ENCODE measurements at places on chromosomes 13 and 19.

DNA sequence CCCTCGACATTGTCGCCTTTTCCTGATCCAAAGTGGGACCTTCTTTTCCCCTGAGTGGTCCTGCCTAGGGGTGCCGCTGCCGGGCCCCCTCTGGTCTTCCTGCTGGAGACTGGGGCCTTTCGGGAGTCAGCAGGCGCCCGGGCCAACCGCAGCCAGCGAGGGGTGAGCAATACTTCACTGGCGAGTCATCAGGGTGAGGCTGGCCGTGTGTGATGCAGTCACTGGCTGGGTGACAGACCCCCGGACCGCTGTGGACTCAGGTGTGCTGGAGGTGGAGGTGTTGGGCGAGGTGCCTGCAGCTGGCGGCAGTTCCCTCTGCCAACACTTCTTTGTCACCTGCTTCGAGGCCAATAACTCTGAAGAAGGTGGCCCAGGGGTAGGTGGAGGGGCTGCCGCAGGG lies 1.5 kb upstream of the CGB5 start:
- peak; percentile 71 for DNase-seq

DNA sequence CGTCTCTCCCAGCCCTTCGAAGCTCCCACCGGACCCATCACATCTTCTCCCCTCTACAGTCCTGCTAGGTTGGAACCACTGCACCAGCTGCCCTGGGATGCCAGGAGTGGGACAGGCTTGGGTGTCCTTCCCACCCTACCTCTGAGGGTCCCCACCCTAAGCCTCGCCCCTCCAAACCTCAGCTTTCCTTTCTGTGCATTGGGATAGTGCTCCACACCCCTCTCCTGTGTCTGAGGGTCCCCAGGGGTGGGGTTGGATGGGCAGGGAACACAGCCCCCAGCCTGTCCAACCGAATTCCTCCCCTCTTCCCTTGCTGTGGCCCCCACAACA lies 1.9 kb upstream of the BCL3 start:
- no peak for DNase-seq

GRCh38 chr13:66492479-66492878 lies 737.7 kb downstream of the PCDH9 start:
- no peak for DNase-seq

DNA sequence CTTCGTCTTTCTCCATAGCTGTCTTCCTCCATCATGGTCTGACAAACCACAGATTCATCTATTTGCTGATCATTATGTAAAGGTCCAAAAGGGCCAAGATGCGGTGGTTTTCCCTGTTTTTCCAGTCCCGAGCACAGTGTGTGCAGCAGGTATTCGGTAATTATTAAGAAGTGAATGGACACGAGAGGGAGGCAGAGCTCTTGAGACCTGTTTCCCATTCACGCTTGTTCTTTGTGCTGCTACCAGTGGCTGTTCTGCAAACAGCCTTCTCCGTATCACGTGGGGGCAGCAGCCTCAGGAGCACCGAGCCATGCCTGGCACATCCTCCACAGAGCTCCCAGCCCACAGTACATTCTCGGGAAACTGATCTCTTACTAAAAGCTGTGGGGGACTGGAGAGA lies 50.3 kb downstream of the CCDC70 start:
- DNase-seq, result peak; percentile 43

- DNase-seq, result no peak
Observed at GRCh38 chr13:110377826-110378201, 70.7 kb downstream of the COL4A2 start.

GRCh38 chr19:20612711-20613316 lies 47.2 kb upstream of the ZNF737 start:
- DNase-seq, result no peak
